Progenitor cell of endocrine pancreas (in vitro differentiated cells): ENCODE measurements at places on chromosomes 4 and X.

DNA sequence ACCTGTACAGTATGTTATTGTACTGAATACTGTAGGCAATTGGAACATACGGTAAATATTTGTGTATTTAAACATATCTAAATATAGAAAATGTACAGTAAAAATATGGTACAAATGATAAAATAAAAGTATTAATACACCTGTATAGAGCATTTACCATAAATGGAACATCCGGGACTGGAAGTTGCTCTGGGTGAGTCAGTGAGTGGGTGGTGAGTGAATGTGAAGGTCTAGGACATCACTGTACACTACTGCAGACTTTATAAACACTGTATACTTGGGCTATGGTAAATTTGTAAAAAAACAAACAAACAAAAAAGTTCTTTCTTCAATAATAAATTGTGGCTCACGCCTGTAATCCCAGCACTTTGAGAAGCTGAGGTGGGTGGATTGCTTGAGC lies 52.4 kb upstream of the FHL1 start:
- no peak for DNase-seq

DNA sequence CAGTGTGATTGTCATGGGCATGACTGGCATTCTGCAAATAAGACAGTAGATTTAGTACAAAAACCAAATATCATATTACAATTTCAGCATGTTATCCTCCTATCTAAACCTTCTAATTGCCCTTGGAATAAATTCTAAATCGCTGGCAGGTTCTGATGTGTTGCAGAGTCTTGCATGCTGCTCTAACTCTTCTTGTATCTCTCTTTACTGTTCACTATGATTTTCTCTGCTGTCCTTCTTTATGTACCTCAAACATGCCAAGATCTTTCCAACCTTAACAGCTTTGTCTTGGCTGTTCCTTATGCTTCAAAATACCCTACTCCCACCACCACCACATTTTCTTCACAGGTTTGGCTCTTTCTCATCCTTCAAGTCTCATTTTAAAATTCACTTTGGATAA lies 43.0 kb upstream of the KCNIP4 start:
- DNase-seq: no peak

GRCh38 chrX:116873671-116874070 lies 410.9 kb upstream of the CT83 start:
- no peak for DNase-seq

DNA sequence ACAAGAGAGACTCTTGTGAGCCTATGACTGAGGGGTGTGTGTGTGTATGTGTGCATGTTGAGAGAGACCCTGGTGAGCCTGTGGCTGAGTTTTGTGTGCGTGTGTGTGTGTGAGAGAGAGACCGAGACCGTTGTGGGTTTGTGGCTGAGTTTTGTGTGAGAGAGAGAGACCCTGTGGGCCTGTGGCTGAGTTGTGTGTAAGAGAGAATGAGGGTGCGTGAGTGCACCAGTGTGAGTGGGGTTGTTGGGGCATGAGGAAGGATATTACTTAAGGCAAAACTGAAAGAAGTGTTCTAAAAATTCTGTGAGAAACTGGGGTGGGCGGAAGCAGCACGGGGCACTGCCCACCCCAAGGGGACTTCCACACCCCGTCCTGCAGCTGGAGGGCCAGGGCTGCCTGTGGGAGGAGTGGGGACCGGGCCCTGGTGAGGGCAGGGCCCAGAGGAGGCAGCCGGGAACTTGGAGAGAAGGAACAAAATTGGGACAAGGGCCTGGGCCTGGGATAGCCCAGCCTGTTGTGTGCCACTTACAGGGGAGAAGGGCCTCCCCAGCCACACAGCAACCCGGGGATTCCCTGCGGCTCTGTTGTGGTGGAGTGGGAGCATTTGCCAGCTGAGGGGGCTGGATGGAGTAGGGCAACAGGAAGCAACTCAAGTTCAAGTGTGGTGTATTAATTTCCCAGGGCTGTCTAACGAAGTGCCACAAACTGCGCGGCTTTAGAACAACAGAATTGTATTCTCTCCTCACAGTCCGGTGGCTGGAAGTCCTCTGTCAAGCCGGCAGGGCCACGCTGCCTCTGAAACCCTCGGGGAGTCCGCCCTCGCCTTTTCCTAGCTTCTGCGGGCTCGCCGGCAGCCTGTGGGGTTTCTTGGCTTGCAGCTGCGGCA lies 22.1 kb downstream of the TMEM131L start:
- no peak for DNase-seq

DNA sequence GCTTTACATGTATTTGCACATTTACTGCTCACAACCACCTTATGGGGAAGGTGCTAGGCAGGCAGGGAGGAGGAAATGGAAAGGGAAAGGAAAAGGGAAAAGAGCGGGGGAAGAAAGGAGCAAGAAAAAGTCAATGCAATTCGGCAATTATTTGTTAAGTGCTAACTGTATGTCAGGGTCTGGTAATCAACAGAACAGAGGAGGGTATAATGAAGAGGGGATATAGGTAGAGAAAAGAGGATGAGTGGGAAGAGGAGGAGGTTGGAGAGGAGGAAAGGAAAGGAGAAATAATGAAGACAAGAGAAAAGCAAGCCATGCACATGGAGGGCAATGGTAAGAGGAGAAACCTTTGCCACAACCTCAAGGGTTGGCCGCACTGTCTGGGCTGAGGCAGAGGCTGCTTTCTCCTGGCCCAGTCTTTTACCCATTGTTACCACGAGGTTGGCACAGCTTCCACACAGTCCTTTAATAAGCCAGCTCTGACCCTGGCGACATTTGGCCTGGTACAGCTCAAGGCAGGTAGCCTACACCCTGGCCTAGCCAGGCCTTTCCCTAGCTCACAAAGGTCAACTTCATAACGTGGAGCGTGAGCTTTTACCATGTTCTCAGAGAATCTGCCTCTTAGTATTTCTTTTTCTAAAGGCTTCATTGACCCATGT lies 836 bp downstream of the BTK start:
- DNase-seq: no peak

- no peak for DNase-seq
Measured at GRCh38 chr4:182074810-182075209, 168.4 kb upstream of the TENM3 start.

GRCh38 chrX:42456176-42456700 lies 321.7 kb downstream of the PPP1R2C start:
- DNase-seq: no peak

- no peak for DNase-seq
Measured at GRCh38 chr4:174713821-174714220, 115.2 kb downstream of the GLRA3 start.

- no peak for DNase-seq
Measured at GRCh38 chr4:186553717-186554116, 1.6 kb downstream of the MTNR1A start.

DNA sequence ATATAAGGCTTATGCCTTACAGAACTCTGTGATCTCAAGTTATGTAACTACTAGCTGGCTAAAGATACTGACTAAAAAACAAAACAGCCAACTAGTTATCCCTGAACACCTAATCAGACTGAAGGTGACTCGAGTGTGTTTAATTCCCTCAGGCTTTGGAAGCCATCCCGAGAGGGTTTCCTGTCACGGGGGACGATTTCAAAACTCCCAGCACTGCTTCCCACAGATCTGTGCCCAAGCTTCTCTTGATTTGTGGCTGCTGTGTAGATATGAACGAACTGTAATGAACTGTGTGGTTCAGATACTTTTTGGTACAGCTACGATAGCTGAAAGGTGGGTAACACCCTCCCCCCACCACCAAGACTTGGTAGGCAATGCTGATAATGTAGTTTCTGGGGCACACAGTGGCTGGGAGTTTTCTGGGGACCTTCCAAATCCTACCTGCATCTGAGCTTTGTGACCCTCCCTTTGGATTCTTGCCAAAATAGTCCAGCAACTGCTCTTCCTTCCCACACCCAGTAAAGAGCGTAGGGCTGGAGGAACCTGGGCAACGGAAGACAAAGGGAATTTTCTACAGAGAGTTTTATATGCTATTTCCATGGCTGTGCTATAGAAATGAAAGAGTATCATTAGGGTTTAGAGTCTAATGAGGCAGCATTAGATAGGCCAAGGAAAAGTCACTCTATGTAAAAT lies 148.8 kb downstream of the MGST2 start:
- DNase-seq: no peak

- no peak for DNase-seq
Measured at GRCh38 chr4:74197080-74197479, 39.2 kb downstream of the MTHFD2L start.

- no peak for DNase-seq
Measured at GRCh38 chrX:18898492-18898891, 85.4 kb downstream of the PHKA2 start.

GRCh38 chr4:187006189-187006618 lies 282.5 kb upstream of the FAT1 start:
- no peak for DNase-seq

DNA sequence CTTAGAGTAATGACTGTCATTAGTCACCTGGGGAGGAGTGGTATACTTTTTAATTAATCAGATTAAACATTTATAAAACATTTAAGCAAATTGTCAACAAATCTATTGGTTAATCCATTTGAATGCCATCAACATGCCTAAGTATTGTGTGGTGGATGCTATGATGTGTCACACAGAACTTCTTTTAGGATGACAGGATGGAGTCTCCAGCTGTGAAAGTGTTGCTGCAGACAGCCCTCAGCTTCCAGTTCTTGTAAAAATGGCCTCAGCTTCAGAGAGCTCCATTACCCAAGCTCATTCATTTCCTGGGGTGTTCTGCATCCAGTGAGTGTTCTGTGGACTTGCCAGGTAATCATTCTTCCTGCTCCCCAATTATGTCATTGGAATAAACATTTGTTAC lies 74.3 kb upstream of the CLNK start:
- DNase-seq: no peak

DNA sequence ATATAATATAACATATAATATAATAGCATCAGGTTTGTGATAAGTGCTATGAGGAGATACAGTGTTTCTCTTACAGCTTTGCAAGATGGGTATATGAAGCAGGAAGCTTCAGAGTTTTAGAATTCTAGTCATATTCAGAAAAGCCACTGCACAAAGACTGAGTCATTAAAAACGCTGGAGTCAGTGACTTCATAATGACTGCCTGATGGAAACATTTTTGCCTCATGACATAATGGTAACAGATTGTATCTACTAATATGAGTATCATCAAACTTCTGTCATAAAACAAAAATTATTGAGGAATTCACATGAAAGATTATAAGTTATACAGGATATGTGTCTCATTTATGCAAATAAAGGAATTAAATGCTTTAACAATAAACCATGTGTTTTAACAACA lies 46.8 kb downstream of the EPHA5 start:
- no peak for DNase-seq

- no peak for DNase-seq
Measured at GRCh38 chr4:14233126-14233525, 605.6 kb upstream of the BOD1L1 start.

- DNase-seq: peak; percentile 30
Measured at GRCh38 chrX:103607364-103608305, at the start of gene TCEAL3. TCEAL3 (plus strand) TSS chrX:103607963; CDS start chrX:103609065, 1,102 bp downstream.

DNA sequence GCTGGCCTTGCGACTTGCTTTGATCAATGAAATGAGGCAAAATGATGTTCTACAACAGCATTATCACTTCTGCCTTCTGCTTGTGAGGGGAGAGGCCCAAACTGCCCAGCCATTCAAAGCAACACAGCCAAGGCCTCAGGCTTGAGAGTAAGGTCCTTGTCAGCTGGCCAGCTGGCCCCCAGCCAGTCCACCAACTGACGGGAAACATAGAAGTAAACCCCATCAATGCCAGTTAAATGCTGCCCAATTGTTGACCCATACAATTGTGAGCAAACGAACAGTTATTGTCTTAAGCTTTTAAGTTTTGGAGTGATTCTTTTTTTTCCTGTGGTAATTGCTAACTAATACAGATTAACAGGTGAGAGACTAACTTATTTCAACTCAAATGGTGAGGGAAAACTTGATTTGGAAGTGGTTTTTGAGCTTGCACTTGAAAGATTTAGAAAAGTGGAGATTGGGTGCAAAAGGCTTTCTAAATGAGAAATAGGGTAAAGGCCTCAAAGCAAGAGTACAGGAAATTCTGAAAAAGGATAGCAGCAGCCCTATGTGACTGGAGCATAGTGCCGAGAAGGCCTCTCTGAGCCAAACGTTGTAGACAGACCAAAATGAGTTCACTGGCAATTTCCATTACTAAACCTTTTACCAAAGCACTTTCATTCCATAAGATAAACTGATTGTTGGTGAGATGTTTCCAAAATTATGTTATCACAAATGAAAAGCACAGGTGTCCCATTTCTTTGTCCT lies 66.9 kb downstream of the ARHGEF38 start:
- no peak for DNase-seq

GRCh38 chr4:72019688-72020087 lies 12.1 kb upstream of the NPFFR2 start:
- DNase-seq: no peak

- no peak for DNase-seq
Measured at GRCh38 chrX:21166272-21166982, 207.8 kb upstream of the CNKSR2 start.

DNA sequence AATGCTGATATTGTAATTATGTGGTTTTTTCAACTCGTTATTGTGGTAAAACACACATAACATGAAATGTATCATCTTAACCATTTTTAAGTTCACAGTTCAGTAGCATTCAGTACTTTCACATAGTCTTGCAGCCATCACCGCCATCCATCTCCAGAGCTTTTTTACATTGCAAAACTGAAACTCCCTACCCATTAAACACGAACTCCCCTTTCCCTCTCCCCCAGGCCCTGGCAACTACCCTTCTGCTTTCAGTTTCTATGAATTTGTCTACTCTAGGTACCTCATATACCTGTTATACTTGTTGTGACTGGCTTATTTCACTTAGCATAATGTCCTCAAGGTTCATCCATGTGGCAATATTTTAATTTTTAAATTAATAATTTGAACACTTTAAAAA lies 380.6 kb downstream of the MAPK10 start:
- no peak for DNase-seq

DNA sequence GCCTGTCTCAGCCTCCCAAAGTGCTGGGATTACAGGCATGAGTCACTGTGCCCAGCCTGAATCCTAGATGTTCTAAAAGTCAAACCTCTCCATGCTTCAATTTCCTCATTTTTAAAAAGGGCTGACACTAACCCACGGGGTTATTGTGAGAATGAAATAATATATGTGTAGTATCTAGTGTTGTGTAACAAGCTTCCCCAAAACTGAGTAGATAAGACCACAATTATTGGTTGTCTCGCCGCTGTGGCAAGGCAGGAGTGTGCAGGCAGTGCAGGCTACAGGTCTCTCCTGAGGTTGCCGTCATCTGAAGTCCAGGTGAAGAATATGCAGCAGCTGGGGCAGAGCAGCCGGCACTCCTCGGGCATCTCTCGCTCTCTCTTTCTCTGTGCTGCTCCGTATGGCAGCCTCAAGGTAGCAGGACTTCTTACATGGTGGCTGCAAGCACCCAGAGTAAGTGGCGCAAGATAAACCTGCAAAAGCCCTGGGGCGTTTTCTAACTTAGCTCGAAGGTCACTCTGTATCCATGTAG lies 30.9 kb downstream of the RAB33B start:
- DNase-seq: no peak

- DNase-seq: no peak
Measured at GRCh38 chrX:97547877-97548578, 664.3 kb downstream of the RPA4 start.

GRCh38 chr4:37665333-37666320 lies 20.5 kb downstream of the RELL1 start:
- no peak for DNase-seq

GRCh38 chr4:176949029-176949428 lies 156.3 kb upstream of the VEGFC start:
- no peak for DNase-seq
